ENCODE measurements at places on chromosomes 12 and 14.

DNA sequence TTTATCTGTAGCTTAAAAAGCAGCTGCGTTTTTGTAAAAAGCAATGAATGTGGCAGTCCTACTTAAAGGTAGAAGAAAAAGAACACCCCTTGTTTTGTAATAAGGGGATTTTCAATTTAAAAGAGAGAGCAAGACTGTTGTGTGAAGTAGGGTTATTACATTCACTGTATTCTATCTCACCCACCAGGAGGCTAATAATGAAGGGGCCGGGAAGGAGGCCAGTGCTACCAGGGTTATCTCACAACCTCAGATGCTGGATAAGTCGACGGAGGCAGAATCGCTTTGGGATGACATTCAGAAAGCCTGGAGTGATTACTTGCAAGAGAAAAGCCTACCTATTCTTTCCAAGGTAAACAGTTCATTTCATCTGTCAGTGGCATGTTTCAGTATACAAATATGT is 97.7 kb downstream of the RMST start:
- DNase-seq = no peak

GRCh38 chr14:72889366-72889765 is 4.5 kb downstream of the DPF3 start:
- DNase-seq = no peak

- DNase-seq = no peak
Observed at GRCh38 chr12:94297876-94298505, 149.6 kb downstream of the PLXNC1 start.

DNA sequence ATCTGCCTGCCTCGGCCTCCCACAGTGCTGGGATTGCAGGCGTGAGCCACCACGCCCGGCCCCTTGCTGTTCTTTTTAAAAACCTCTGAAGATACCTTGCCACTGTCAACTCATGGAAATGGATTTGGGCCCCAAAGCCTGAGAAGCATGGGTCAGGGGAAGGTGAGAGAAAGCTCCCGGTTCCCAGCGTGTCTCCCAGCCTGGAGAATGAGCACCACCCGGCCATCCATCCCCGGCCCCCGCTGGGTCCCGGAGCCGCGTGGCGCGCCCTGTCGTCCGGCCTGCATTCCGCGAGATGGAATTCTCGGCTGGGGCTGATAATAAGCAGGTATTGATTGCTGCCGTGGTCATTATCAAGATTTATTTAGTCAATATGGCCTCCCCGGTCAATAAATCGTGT is 126.5 kb upstream of the MYL2 start:
- no peak for DNase-seq

- no peak for DNase-seq
Observed at GRCh38 chr14:20732477-20732876, 13.2 kb upstream of the EDDM3A start.

GRCh38 chr12:44542716-44543115 is 333.4 kb downstream of the NELL2 start:
- DNase-seq = no peak

GRCh38 chr12:69589082-69589481 is 3.8 kb downstream of the CCT2 start:
- DNase-seq = no peak

GRCh38 chr14:68182492-68182891 is 362.9 kb downstream of the RAD51B start:
- DNase-seq = no peak

- DNase-seq = peak; percentile 81
Observed at GRCh38 chr14:100640471-100641273, 53.5 kb upstream of the BEGAIN start.

DNA sequence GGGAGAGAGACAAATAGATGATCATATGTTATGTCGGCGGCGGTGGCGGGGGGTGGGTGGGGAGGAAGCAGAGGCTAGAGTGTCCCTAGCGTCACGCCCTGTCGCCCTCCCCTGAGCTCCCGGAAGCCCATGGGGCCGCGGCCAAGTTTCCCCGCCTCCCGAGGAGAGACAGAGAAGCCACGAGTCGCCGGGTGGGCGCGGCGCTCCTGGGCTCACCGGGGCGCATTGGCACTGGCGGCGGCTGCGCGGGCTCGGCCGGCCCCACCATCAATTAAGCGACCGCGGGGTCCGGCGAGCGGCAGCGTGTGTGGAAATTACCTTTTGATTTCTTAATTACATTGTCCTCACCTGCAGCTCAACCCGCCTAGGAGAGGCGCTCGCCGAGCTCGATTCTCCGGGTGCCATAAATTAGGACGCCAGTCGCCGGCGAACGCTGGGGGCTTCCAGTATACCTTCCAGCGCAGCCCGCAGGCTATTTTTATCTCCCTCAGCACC is 119.9 kb upstream of the LHX5 start:
- no peak for DNase-seq

DNA sequence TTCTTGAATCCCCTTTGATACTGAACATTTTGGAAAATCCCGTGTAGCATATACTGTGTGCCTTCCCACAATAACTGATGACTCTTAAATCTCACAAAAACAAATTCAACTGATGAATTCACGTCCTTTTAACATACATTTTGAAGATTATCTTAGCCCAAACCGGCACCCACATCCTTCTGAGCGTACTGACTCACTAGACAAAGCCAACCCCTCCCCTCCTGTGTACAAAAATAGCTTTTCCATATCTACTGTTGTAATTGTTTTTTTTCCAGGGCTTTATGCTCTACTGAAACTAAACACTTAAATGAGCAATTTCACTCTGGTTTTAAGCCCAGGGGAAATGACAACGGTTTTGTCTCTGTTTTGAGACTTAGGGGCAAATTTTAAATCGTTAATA is 109.4 kb upstream of the ATF7IP start:
- DNase-seq = peak; percentile 56

DNA sequence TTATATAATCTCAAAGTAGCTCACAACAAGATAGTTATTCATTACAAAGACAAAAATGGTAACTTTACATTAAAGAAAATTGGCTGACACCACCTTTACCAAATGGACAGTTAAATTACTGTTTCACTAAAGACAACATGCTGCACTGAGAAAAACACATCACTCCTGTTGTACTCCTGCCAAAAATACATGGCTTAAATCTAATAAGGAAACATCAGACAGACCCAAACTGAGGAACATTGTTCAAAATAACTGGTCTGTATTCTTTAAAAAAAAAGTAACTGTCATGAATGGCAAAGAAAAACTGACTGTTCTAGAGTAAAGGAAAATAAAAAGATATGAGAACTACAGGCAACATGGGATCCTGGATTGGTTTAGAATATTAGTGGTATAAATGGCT is 151.3 kb upstream of the DCN start:
- DNase-seq = no peak

DNA sequence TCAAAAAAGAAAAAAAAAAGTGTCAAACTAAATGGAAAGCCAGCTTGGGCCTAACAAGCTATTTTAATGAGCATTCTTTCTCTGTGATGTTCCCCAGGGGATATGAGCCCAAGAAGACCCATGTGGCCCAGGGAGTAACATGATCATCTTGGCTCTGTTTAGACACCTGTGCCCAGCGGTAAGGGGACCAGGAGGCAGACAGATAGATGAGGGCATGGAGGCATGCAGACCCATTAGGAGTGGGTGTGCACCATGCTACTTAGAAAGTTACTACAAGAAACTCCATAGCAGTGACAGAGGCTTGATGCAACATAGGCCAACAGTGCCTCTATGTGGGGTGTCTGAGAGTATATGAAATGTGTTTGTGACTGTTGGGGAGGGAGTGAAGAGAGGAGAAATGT is 3.1 kb upstream of the CREBL2 start:
- DNase-seq = no peak

DNA sequence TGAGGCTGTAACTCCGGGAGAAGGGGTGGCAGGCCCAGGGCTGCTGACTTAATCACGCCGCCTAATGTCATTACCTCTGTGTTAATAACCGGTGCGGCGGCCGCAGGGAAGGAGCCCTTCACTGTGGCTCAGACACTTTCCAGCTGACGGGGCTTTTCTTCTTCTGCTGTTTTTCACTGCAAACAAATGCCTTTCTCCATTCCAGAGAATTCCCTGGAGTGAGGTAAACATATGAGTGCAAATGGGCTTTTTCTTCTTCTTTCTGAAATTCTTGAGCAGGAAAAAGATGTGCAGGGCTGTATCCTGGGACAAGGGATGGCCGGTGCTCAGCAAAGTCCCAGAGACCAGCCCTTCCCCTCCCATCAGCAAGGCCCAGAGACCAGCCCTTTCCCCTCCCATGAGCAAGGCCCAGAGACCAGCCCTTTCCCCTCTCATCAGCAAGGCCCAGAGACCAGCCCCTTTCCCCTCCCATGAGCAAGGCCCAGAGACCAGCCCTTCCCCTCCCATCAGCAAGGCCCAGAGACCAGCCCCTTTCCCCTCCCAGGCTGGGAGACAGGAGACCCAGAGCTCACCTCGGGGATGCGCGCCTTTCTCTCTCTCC is 33.4 kb upstream of the FAM181A start:
- no peak for DNase-seq

GRCh38 chr12:24223926-24224325 is 274.5 kb upstream of the SOX5 start:
- no peak for DNase-seq

GRCh38 chr12:78672033-78672432 is 192.5 kb upstream of the SYT1 start:
- no peak for DNase-seq

- no peak for DNase-seq
Observed at GRCh38 chr12:89327486-89328094, 24.7 kb downstream of the DUSP6 start.

All from CD4-positive, alpha-beta memory T cell (primary cell).